ENCODE measurements at places on chromosomes 11 and 22.
A peak's percentile ranks its signal among the peaks of the same experiment; 100 is the strongest.

GRCh38 chr11:41826085-41826484 lies 366.6 kb upstream of the LRRC4C start:
- DNase-seq, result no peak

DNA sequence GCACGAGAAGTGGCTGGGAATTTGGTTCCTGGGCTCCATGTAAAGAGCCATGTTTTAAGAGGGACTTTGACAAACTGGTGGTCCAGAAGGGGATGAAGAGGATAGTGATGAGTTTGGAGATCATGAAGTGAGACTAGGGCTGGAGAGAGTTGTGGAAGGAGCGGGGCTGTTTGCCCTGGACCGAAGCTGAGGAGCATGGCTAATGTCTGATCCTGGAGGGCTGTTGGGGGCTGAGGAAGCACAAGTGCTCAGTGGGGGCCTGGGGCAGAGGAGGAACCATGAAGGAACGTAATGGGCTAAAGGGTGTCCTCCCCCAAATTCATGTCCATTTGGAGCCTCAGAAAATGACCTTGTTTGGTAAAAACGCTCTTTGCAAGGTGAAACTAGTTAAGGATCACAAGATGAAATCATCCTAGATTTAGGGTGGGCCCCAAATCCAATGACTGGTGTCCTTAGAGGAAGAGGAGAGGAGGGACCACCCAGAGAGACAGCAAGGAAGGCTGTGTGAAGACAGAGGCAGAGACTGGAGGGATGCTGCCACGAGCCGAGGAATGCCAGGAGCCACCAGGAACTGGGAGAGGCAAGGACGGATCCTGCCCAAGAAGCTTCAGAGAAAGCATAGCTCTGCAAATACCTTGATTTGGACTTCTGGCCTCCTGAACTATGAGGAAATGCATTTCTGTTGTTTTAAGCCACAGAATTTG lies 107.3 kb upstream of the LMO1 start:
- no peak for DNase-seq

DNA sequence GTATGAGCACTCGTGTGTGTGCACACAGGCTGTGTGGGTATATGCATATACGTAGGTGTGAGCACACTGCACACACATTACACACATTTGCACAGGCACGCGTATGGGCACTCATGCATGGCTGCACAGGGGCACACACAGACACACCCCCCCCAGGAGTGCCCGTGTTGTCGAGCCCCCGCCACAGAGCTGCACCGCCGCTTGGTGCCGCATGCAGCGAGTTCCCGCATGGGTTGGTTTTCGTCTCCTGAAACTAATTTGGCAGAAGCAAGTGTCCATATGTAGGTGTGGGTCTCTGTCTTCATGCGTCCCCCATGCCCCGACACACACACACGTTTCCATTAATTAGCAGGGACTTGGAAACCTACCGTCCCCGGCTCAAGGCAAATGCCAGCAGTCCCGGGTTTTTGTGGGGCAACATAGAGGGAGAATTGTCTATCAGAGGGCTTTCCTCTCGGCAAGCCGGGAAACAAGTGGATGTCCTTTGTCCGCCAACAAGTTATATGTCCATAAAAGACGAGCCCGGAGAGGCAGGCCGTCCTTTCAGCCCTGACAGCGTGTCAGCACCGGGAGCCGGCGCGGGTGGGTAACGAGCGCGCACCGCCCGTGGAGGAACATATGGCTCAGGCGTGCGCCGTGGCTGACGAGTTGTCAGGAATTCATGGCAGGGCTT lies 1291.7 kb downstream of the BRD1 start:
- no peak for DNase-seq

DNA sequence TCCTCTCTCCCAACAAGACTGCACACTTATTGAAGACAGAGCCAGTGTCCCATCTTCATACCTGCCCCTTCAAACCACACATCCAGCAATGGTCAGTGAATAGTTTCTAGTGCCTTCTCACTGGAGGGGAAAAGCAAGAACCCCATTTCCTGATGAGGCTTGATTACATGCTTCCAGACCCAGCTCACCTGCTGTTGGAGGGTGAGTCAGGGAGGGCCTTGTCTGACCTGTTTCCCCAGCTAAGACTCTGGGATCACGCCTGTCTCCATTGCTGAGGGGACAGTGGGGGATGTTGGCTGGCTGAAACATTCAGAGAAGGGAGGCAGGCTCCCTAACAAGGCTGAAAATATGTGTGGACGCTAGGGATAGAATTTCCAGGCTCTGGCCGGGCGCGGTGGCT lies 27.5 kb upstream of the ZDHHC13 start:
- DNase-seq, result no peak

- no peak for DNase-seq
Observed at GRCh38 chr11:114079511-114080065, 20.1 kb downstream of the ZBTB16 start.

DNA sequence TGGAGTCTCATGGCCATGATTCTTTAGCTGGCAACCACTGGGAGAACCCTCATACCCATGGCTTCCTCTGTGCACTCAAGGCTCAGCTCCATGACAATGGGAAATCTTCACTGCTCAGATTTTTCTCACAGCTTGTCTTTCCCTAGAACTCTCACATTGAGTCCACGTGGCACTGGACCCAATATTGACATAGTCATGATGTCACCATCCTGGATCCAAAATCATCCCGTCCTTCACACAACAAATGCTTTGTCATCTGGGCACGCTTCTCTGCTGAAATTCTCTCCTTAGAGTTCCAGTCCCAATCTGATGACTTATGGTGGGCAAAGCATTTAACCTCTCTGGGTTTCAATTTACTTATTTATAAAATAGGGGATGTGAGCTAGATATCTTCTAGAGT lies 37.7 kb upstream of the CD44 start:
- no peak for DNase-seq

DNA sequence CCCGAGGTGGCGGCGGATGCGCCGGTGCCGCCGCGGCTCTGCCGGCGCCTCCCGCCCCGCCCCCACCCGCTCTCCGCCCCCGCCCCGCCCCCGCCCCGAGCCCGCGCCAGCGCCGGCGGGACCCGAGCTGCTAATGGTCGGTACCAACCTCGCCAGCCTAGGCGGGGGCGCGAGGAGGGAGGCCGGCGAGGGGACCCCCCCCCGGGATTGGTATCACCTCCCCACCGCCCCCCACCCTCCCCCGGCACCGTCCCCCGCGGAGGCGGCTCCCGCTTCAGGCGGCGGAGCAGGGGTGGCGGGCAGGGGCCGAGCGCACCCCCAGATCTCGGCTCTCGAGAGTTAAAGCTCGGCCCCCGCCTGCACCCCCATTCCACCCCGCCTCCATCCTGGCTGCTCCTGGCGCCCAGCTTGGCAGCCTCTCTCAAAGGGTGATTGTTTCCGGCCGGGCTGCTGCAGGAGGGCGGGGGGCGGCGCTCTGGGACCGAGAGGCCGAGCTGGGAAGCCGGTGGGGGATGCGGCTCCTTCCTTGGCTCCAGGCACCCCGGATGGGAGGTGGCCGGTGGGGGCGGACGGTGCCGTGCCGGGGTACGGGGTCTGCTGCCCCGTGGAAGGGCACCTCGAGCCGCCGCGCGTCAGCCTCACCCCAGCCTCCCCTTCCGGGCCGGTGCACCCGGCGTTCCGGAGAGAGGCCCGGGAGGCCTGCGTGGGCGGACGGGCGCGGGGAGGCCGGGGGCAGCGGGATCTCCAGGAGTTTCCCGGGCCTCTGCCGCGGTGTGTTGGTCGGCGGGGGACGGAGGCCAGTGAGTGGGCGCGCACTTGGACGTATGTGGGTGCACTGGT lies at the start of gene B3GAT1:
Gene B3GAT1, minus strand, starts transcription at position 40 of the 840 bp plus-strand sequence. CDS start 24,583 bp downstream, outside the sequence.
- peak; percentile 31 for DNase-seq

DNA sequence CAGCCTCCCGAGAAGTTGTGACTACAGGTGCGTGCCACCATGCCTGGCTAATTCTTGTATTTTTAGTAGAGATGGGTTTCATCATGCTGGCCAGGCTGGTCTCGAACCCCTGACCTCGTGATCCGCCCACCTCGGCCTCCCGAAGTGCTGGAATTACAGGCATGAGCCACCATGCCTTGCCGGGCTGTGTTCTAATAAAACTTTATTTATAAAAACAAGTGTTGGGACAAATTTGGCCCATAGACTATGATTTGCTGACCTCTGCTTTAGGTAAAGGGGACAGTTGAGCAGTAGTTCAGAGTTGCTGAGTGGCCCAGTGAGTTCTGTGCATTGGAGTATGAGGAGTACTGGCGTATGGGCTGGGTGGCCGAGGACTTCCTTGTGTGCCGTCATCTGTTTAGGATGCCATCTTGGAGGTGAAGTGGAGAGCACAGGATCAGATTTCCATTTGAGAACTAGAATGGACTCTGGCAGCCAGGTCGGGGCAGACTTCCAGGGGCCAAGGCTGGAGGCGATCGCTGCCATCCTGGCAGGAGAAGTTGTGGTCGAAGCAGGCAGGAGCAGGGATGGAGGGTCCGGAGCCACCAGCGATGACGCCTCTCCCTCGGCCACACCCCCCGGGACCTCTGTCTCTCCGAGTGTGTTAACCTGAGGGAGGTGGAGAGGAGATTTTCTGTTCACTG lies 43.8 kb downstream of the FBLN1 start:
- DNase-seq, result no peak

DNA sequence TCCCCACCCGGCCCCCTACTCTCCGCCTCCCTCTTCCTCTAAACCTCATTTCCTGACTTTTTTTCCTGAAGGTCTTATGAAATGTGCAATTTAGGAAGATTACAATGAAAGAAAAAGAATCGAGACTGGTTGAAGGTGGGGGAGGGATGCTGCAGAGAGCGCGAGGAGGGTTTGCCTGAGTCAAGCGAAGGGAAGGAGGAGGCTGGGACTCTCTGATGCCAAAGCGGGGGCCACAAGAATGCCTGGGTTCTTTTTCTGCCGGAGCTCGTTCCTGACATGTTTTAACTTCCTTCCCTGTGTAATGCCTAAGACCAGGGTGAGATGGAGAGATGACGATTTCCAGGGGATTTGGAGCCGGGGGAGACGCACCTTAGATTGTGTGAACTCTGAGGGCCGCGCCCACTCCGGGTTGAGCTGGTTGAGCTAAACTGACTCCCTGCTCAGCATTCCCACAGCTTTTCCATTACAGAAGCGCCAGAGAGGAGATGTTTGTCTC lies 270.5 kb upstream of the SORL1-AS1 start:
- DNase-seq, result no peak

- DNase-seq, result no peak
Observed at GRCh38 chr11:45259592-45259991, 26.5 kb downstream of the SYT13 start.

DNA sequence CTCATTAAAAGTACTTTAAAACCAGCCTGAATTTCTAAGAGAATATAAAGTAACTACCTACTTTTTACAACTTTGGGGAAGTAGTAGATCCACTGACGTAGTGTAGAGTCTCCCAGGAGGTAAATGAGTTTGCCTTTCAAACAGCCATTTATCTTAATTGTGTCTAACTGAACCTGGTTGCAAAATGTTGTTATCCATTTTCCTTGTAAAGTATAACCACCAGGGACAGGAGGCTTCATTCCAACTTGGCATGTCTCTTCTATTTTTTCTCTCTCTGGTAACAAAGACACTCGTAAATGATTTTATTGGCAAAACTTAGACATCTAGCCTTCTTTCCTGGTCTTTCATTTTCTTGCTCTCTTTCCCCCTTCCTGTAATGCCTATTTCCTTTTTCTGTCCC lies 36.9 kb downstream of the NXPE1 start:
- no peak for DNase-seq

DNA sequence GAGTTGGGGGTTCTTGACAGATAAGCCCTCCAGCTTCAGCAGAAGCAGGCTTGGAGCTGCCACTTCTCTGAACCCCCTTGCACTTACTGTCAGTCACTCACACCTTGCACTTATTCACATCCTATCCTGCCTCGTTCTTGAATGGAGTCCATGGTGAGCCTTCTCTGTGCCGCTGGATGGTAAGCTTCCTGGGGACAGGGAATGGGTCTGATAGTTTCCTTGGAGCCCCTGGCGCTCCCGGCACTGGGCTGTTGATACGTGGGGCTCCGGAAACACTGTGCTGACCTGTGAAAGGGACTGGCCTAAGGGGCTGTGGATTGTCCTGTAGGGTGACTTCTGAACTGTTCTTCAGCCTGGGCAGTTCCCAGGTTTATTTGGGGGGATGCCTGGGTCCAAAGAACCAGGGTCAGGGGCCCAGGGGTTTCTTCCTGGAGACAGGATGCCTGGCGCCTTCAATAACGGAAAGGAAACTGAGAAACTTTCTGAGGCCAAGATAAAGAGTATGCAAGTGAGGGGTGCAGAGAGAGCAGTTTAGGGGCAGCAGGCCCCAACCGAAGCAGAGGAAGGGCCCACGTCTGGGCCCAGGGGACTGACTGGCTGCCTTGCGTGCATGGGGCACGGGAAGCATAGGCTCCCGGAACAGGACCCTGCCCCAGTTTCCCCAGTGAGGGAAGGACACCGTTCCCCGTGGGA lies 709 bp upstream of the ST3GAL4 start:
- no peak for DNase-seq

- no peak for DNase-seq
Observed at GRCh38 chr11:76408171-76408965, 27.2 kb downstream of the GVQW3 start.

DNA sequence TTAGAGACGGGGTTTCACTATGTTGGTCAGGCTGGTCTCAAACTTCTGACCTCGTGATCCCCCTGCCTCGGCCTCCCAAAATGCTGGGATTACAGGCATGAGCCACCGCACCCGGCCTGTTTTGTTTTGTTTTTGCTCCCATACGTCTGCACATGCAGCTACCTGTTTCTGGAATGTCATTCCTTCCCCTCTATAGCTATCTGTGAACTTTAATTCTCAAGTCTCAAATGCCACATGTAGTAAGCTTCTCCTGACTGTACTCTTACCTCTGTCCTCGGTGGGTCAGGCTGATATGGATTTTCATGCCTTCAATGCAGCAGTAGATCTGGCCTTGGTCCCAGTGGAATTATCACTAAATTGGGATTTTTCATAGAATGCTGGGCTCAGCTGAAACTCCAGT lies 12.4 kb upstream of the SWAP70 start:
- no peak for DNase-seq

DNA sequence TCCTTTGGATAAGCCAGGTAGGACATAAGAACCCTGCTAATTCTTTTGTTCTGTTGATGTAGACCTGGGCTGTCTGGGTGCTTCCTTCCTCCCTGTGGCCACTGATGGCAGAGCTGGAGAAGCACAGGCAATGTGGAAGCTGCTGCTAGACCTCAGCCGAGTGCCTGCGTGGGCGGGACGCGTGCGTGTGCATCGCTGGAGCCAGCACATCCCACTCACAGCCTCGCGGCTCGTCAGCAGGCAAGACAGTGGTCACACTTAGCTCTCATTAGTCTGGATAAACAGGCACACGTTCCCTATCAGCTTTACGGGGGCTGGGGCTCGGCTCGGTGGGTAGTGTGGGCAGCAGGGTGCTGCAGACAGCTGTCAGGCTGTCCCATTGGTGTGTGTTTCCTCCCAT lies 155.7 kb downstream of the GRIK4 start:
- no peak for DNase-seq

- DNase-seq, result no peak
Observed at GRCh38 chr11:2958251-2958650, 29.0 kb upstream of the PHLDA2 start.

- DNase-seq, result no peak
Observed at GRCh38 chr11:70771099-70771885, 373.0 kb downstream of the CTTN start.
